ENCODE measurements at places on chromosomes 3 and 15.
A peak's percentile ranks its signal among the peaks of the same experiment; 100 is the strongest.

DNA sequence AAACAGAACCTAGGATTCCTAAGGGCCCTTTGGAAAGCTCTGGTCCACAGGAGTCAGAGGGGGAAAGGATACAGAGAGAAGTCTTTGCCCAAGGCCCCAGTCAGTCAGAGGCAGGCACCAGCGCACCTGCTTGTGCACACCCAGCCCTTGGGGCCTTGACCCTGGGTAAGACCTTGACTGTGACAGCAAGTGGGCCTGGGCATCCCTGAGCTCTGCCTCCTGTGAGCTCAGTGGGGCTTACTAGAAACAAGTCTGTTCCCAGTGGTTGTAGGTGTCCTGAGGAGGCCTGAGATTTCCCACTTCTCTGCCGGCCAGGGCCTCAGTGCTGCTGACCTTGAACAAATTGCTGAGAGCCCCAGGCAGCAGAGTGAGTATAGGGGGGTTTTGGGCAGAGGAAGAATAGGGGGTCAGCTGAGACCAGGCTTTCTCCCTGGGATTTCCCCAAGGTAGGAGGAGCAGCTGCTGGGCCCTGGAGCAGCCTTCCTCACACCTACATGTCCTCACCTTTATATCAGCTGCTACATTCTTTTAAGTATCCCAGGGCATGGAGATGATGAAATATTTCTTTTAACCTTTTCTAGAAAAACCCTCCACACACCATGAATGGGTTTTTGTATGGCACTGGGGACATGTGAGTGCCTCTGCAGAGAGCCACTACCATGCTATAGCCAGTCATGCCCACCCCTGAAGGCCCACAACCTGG is 9.7 kb upstream of the DAG1 start:
- DNase-seq, result no peak
- no peaks in the 10 kb centered on the region for H3K27me3 ChIP-seq
- H3K27ac ChIP-seq, result no peak overlapping the region
- no peak overlapping the region for H3K4me3 ChIP-seq
- no peaks in the 10 kb centered on the region for H3K4me1 ChIP-seq

GRCh38 chr3:195800240-195800639 is 11.5 kb downstream of the MUC4 start:
- H3K4me1 ChIP-seq, result no peaks in the 10 kb centered on the region
- no peak overlapping the region for H3K27ac ChIP-seq
- H3K4me3 ChIP-seq, result no peak overlapping the region
- H3K27me3 ChIP-seq, result no peaks in the 10 kb centered on the region
- H3K36me3 ChIP-seq, result no peaks in the 10 kb centered on the region
- no peak for DNase-seq

DNA sequence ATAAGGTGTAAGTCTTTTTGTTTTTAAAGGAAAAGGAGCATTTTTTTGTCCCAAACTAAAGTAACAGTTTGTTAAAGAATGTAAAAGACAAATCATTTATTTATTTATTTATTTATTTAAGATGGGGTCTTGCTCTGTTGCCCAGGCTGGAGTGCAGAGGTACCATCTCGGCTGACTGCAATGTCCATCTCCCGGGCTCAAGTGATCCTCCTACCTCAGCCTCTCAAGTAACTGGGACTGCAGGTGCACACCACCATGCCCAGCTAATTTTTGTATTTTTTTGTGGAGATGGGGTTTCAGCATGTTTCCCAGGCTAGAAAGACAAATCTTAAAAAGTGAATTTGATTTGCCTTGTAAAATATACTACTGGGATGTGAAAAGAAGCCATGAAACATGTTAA is 86.3 kb upstream of the PLXND1 start:
- no peak overlapping the region for H3K27ac ChIP-seq
- no peak overlapping the region for H3K4me3 ChIP-seq
- no peak for DNase-seq
- no peaks in the 10 kb centered on the region for H3K4me1 ChIP-seq
- no peaks in the 10 kb centered on the region for H3K27me3 ChIP-seq
- H3K36me3 ChIP-seq, result no peaks in the 10 kb centered on the region

- no peaks in the 10 kb centered on the region for H3K27me3 ChIP-seq
- DNase-seq, result no peak
- no peaks in the 10 kb centered on the region for H3K36me3 ChIP-seq
- H3K27ac ChIP-seq, result no peak overlapping the region
- peaks cover 10% of the 10 kb centered on the region for H3K4me1 ChIP-seq
These were observed 28.1 kb downstream of the SMAD3 start for GRCh38 chr15:67093504-67093862.

DNA sequence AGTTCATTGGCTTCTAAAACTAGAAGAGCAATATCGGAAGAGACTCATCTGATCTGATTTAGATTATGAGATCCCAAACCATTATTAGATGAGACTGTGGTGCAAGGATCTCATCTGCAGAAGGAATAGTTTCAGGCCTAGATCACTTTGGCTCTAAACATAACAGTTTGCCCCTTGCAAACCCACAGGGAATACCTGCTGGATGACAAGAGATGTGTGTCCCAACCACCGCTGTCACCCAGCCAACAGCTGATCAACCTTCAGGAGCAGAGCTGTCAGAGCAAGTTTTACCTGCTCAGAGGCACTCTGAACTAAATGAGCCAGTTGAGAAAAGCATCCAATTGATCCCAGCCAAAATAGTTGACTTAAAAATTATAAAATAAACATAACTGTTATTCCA is 64.0 kb upstream of the ST3GAL6 start:
- H3K36me3 ChIP-seq, result no peaks in the 10 kb centered on the region
- peak; percentile 52 for DNase-seq
- no peak overlapping the region for H3K27ac ChIP-seq
- H3K4me3 ChIP-seq, result no peak overlapping the region
- no peaks in the 10 kb centered on the region for H3K4me1 ChIP-seq

- no peak overlapping the region for H3K4me3 ChIP-seq
- H3K4me1 ChIP-seq, result no peaks in the 10 kb centered on the region
- no peak for DNase-seq
- no peak overlapping the region for H3K27ac ChIP-seq
These were observed 71.0 kb downstream of the PCOLCE2 start for GRCh38 chr3:142817897-142818296.

- peak; percentile 80 for DNase-seq
- peaks cover 3% of the 10 kb centered on the region for H3K4me1 ChIP-seq
- no peaks in the 10 kb centered on the region for H3K27me3 ChIP-seq
- no peak overlapping the region for H3K27ac ChIP-seq
- H3K4me3 ChIP-seq, result no peak overlapping the region
- no peaks in the 10 kb centered on the region for H3K36me3 ChIP-seq
These were observed 87.8 kb upstream of the RNU6-1 start for GRCh38 chr15:67927501-67928168.

DNA sequence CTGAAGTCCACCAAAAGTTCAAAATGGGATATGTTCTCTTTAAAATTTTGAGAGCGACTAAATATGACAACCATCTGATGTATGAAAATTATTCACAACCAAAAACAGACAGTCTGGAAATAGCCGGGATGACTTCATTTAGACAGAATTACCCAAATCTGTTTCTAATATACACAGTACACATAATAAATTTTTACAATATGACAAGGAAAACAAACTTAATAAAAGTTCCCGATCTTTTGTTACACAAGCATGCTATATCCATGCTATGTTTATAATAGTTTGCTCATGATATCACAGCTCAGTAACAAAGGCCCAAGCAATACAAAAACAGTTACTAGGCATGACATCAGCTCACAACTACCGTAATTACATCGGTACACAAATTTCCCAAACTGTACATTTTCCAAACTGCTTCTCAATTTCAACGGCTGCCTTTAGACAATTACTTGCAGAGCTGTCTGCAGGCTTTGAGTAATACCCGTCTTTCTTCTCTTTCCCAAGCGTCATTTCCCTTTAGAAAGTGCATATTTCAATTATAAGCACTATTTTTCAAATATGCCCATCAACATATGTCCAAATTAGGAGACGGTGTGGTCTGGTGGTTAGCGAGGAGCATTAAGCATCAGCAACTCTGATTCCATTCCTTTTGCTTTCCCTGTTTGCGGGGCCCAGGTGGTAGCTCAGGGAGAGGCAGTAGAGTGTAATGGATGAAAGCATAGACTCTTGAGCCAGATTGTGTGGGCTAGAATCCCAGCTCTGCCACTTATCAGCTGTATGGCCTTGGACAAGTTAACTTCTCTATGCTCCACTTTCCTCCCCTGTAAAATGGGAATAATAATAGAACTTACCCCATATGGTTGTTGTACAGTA is 481.2 kb downstream of the FOXP1 start:
- no peak overlapping the region for H3K27ac ChIP-seq
- no peaks in the 10 kb centered on the region for H3K36me3 ChIP-seq
- no peak for DNase-seq
- H3K27me3 ChIP-seq, result no peaks in the 10 kb centered on the region

GRCh38 chr3:98791341-98792325 is 28.5 kb downstream of the ST3GAL6 start:
- H3K4me3 ChIP-seq, result no peak overlapping the region
- H3K27me3 ChIP-seq, result no peaks in the 10 kb centered on the region
- no peaks in the 10 kb centered on the region for H3K36me3 ChIP-seq
- no peak overlapping the region for H3K27ac ChIP-seq

- no peaks in the 10 kb centered on the region for H3K27me3 ChIP-seq
- H3K4me3 ChIP-seq, result no peak overlapping the region
- DNase-seq, result no peak
- no peak overlapping the region for H3K27ac ChIP-seq
These were observed 672.5 kb downstream of the NSUN3 start for GRCh38 chr3:94735354-94735753.

- H3K36me3 ChIP-seq, result no peaks in the 10 kb centered on the region
- no peaks in the 10 kb centered on the region for H3K4me1 ChIP-seq
- peaks cover 56% of the 10 kb centered on the region for H3K27me3 ChIP-seq
- no peak overlapping the region for H3K27ac ChIP-seq
- H3K4me3 ChIP-seq, result no peak overlapping the region
These were observed 22.7 kb downstream of the ZIC4 start for GRCh38 chr3:147383617-147384016.

Measured in prostate gland (tissue), 2 donors.